ENCODE measurements at places on chromosomes 5 and 9. TPM values are rescaled to one million over a fixed set of nuclear protein-coding genes. Genes with fewer than 3 reads are reported as not detected.

- DNase-seq: no peak
Measured at GRCh38 chr5:15283076-15283475, 216.9 kb upstream of the FBXL7 start.

DNA sequence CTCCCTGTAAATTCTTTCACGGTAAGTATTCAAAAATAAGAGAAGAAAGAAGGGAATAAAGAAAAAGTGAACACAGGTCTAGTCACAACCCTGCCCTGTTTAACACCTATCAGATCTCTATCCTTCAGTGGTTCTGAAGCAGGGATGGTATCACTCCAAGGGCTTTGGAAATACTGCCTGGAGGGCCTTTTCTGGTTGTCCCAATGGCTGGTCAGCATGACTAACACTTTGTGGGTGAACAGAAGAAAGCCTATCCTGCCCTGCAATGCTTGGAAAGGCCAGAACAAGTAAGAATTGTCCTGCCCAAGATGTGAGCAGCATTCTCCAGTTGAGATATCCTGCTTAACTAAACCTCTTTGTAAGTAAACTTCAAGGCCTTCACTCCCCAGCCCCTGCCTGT lies 124.9 kb downstream of the TMEM167A start:
- DNase-seq: no peak

GRCh38 chr5:142511358-142511757 lies 174.5 kb downstream of the FGF1 start:
- DNase-seq: no peak

GRCh38 chr5:142204219-142204618 lies 95.6 kb downstream of the NDFIP1 start:
- no peak for DNase-seq

- no peak for DNase-seq
Measured at GRCh38 chr9:92170848-92171247, 55.6 kb upstream of the SPTLC1 start.

DNA sequence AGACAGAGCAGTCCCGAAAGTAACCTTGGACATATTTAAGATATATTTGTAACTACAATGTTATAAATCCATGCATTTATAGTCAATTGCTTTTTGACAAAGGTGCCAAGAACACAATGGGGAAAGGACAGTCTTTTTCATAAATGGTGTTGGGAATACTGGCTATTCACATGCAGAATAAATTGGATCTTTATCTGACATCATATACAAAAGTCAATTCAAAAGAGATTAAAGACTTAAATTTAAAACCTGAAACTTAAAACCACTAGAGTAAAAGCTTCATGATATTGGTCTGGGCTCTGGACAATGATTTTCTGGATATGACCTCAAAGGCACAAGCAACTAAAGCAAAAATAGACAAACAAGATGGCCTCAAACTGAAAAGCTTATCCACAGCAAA lies 950.7 kb upstream of the TYRP1 start:
- no peak for DNase-seq

- no peak for DNase-seq
Measured at GRCh38 chr9:129283291-129283691, 105.2 kb upstream of the IER5L start.

- DNase-seq: no peak
Measured at GRCh38 chr5:154714266-154714986, 40.8 kb upstream of the LARP1 start.

DNA sequence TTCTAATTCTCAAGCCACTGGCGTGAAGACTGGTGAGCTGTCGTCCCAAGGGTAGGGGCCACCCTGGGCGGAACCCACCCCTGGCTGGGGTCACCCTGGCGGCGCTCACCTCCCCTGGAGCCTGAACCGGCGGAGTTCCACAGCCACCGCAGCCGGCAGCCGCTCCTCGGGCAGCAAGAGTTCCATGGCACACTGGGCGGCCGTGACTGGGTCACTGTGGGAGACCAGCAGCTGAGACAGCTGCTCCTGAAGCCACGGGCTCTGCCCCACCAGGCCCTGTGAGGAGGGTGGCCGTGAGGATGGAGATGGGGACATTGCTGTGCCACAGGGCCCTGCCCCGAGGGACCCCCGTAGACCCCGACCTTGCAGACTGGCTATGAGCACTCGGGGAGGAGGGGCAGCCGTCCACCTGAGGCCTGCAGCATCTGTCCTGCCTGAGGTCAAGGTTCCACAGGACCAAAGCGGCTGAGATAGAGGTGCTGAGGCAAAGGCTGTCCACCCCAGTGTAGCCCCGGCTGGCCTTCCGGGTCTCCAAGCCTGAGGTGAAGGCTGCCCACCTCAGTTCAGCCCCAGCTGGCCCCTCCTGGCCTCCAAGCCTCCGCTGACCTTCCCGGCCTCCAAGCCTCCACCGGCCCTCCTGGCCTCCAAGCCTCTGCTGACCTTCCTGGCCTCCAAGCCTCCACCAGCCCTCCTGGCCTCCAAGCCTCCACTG lies 50.6 kb upstream of the NRARP start:
- no peak for DNase-seq

DNA sequence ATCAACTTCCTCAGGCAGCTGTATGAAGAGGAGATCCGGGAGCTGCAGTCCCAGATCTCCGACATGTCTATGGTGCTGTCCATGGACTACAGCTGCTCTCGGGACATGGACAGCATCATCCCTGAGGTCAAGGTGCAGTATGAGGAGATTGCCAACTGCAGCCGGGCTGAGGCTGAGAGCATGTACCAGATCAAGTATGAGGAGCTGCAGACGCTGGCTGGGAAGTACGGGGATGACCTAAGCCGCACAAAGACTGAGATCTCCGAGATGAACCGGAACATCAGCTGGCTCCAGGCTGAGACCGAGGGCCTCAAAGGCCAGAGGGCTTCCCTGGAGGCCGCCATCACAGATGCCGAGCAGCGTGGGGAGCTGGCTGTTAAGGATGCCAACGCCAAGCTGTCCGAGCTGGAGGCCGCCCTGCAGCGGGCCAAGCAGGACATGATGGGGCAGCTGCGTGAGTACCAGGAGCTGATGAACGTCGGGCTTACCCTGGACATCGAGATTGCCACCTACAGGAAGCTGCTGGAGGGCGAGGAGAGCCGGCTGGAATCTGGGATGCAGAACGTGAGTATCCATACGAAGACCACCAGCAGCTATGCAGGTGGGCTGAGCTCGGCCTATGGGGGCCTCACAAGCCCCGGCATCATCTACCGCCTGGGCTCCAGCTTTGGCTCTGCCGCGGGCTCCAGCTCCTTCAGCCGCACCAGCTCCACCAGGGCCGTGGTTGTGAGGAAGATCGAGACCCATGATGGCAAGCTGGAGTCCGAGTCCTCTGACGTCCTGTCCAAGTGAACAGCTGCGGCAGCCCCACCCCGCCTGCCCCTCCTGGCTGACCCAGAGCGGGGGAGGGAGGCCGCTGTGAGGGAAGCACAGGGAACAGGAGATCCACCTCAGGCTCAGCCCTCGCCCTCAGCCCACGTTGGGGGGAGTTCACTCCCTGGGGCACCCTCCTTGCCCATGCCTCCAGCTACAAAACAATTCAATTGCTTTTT lies 84.0 kb downstream of the SEC61B start:
- DNase-seq: no peak

- peak; percentile 39 for DNase-seq
Measured at GRCh38 chr5:112419986-112420864, 1.1 kb upstream of the EPB41L4A start.

- no peak for DNase-seq
Measured at GRCh38 chr9:129904734-129905133, 69.5 kb downstream of the USP20 start.

The TMEM252 gene
- not detected for total RNA-seq

The RACK1 gene
- 2,001 TPM for total RNA-seq

The DMGDH gene
- 0.49 TPM for total RNA-seq

The LHFPL2 gene
- total RNA-seq: 2.7 TPM

The TMEM250 gene
- 52.1 TPM for total RNA-seq

The VCAN gene
- 0.06 TPM for total RNA-seq

The TXNDC8 gene
- total RNA-seq: not detected

The ESM1 gene
- total RNA-seq: 0.99 TPM
